Posterior vena cava (tissue), 2 donors: ENCODE measurements at places on chromosomes 5 and 9. TPM values are rescaled to one million over a fixed set of nuclear protein-coding genes. Genes with fewer than 3 reads are reported as not detected.

AK3 gene
- total RNA-seq, result 48.4 TPM

TRIM7 gene
- total RNA-seq, result 3.5 TPM

PCDHB12 gene
- total RNA-seq, result 3.6 TPM

MARCHF11 gene
- not detected for total RNA-seq

CCNI2 gene
- not detected for total RNA-seq

C9orf153 gene
- total RNA-seq, result 0.28 TPM

AGXT2 gene
- not detected for total RNA-seq

PCDHGB4 gene
- 4.8 TPM for total RNA-seq

MEGF10 gene
- total RNA-seq, result 0.29 TPM

PDCD1LG2 gene
- 4.2 TPM for total RNA-seq

DNA sequence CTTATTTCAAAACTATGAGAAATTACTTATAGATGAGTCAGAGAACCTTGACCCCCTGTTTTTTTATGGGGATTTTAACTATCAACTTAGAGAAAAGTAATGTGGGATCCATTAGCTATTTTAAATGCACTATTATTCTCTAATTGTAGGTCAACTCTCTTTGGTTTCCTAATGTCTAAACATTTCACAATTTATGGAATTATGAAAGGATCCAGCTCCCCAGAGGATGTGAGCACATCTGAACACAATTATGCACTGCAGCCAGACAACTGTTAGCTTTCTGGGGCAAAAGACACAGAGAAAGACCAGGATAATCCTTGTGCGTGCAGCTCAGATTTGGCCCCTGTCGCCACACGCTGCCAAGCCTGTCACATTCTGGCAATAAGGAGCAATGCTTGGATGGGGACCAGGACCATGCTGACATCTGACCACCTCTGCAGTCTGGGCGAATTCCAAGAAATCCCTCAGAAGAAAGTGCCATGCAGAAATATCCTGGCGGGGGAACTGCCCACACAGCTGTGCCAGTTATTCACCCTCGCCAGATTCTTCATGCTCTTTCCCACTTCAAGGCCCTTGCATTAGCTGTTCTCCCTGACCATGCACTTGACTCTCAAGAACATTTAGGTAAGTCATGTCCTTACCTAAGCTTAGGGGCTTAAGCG lies 22.2 kb upstream of the CMBL start:
- DNase-seq, result no peak

DNA sequence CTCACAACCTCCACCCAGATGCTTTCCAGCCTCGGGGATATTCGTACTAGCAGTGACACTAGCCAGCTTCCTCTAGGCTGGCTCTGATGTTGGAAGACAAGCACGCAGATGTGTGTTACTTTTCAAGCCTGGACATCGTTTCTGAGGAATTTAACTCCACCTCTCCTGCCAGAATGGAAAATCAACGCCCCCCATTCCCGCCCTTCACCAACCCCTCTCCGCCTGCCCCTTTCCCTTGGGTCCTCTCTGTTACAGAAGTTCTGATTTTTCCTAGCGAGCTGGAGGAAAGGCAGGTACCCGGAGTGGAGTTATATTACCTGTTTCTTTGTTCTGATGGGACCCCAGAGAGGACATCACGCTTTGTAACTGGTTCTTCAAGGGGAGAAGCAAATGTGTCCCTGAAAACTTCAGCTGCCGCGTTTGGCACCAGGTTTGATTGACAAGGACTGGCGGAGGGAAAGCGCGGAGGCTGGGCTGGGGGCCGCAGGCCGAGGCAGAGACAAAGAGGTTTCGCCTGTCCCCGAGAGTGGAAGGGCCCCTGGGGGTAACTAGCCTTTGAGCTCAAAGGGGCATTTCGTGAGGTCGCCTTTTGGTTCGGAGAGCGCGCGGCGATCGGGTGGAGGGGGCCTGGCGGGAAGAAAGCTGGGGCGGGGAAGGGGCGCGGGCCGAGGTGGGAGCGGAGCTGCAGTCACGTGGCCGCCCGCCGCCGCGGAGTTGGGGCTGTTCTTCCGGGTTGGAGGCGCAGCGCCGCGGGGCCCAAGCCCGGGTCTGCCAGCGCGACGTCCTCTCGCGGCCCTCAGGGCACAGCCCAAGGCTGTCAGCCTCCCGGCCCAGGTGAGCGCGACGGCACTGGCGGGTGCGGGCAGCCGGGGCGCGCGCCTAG lies at the start of gene NNT:
NNT (plus strand) TSS at position 720 of the 883 bp plus-strand sequence. CDS start 6,016 bp downstream, outside the sequence.
- DNase-seq, result peak; percentile 93

DNA sequence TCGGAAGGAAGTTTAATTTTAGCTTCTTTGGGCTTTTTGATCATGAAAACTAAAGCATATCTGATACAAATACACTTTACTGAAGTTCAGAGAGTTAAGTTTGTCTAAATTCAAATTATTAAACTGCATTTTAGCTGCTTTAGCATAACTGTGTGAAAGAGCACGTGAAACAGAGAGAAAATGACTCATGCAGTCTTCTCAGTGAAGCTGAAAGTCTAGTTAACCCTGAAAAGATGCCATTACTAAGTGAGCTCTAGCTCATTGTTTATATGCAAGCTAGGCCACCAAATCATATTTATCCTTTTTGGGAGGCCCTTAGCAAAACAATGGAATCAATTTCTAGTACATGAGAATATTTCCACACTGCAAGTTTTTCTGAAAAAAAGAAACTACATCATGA lies 27.6 kb downstream of the TPD52L3 start:
- no peak for DNase-seq

DNA sequence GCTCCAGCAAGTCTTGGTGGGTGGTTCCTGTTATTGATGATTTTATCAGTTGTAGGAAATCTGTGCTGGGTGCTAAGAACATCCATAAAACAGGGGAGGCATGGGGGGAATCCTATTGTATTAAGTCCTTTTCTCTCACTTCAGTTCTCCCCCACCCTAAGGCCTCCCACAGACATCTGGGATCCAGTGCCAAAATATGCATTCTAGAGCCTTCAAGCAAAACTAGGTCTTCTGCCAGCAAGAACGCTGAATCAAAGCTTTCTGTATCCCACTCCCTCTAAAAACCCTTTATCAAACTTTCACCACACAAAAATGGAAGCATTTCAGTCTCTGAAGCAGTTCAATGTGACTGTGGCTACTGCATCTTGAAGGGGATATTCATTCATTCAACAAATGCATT lies 281.9 kb downstream of the GAS1 start:
- no peak for DNase-seq

DNA sequence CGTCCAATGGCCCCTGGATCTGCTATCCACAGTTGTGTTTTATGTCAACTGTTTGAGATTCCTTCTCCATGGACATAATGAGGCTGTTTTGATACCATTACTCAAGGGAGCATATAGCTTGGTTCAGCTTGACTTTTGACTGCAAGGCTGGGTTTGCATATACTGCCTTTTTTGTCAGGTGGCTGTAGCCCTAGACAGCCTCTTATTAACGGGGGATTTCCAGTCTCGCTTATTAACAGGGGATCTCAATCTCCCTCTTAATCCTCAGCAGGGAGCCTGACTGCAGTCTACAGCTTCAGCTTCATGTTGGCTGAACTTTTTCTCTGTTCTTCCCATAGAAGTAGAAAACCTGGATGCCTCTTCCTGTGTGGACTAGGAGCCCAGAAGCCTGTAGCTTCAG lies 73.7 kb upstream of the TNC start:
- DNase-seq, result no peak

DNA sequence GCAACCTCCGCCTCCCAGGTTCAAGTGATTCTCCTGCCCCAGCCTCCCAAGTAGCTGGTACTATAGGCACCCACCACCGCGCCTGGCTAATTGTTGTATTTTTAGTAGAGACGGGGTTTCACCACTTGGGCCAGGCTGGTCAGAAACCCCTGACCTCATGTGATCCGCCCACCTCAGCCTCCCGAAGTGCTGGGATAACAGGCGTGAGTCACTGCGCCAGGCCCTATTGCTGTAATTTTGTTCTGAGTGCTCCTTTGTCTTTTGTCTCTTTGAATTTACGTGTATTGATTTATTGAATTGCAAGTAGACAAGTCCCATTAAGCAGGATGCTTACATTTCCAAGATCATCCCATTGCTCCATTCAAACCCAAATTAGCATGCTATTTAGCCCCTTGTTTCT lies 186.7 kb downstream of the MSX2 start:
- no peak for DNase-seq

GRCh38 chr9:116860509-116861120 lies 173.5 kb downstream of the TRIM32 start:
- peak; percentile 88 for DNase-seq

- DNase-seq, result peak; percentile 54
Observed at GRCh38 chr9:98104445-98104881, 14.6 kb downstream of the TRIM14 start.

GRCh38 chr5:116025866-116026265 lies 6.4 kb upstream of the ARL14EPL start:
- DNase-seq, result no peak

DNA sequence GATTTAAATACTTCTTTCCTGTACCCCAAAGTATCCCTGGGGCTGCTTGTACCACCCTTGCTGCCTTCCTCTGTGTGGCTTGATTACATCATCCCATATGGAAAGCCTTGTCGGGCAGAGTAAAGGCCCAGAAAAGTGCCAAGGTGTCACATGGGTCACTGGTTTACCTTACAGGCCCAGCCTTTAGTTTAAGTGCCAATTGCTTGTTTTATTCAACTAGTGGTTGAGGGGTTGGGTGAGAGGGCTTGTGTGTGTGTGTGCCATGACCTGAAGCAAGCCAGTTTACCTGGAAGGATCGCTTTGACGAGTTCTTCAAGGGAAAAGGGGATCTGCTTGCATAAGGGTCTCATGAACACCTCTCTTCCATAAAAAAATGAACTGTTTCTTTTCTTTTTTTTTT lies 7.8 kb upstream of the HSPA9 start:
- no peak for DNase-seq

DNA sequence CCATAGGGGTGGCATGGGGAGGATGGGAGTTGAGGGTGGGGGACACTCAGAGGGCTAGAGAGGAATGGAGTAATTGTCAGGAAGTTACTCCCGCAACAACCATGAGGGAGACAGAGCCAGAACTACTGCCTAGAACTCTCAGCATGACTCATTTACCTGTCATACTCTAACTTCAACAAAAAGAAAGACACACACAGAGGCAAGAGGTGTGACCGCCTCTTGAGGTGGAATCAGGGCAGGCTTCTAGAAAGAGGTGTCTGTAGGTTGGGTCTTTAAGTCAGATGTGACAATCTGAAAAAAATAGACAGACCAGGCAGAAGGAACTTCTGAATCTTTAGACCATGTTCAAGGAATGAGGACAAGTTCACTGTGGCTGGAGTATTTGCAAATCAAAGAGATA lies 73.4 kb downstream of the GABBR2 start:
- DNase-seq, result no peak

DNA sequence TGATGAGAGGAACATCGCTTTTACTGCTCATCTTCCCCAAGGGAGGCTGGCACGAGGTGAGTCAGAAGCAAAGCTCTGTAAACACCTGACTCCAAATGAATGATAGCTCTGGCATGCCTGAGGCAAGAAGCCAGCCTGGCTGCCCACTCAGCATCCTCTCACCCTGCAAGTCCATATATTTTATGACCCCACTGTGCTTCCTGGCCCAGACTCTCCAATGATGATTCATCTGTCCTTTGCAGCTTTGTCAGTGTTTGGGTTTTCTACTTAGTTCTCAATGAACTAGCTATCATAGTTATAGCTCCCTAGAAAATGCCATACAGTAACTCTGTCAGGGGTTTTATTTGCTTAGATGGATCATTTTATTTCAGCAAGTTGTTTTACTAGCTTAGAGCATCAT lies 52.1 kb upstream of the FSTL4 start:
- DNase-seq, result no peak

DNA sequence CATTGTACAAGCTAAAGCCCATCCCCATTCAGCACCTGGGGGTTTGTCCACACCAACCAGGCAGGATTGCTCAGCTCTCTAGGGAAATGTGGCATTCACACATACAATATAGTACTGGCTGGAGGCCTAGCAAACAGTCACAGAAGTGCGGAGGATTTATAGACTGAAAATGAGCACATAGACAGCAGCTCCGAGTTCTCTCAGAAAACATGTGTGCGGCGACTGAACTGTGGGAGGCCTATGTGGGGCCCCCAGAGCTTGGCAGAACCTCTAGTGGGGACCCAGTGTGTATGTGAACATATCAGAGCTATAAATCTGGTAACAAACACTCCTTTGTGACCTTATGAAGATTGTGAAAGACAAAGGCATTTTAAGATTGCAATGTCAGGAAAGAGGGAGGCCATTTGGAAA lies 431.1 kb downstream of the DTWD2 start:
- no peak for DNase-seq

- peak; percentile 92 for DNase-seq
Observed at GRCh38 chr9:130265431-130266235, at the start of gene HMCN2. Gene HMCN2 (plus strand): TSS chr9:130265760. CDS start chr9:130265879, 119 bp downstream.

- DNase-seq, result no peak
Observed at GRCh38 chr5:78903353-78903752, 81.8 kb downstream of the ARSB start.

- no peak for DNase-seq
Observed at GRCh38 chr5:76230711-76231285, 147.6 kb downstream of the SV2C start.

DNA sequence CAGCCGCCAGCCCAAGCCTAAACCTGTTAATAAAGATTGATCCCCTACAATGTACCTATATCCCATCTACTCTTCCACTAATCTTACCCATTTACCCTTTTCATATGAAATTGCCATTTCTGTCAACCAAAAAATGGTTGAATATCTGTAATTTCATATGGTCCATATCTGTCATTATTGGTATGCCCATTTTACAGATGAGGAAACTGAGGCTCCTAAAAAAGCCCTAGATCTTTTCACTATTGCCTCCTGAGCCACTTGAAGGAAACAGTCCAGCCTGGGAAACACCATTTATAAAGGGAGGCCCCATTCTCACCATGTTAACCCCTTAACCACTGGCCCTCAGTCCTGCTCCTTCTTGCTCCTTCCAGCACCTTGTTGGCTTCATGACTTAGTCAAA lies 41.2 kb upstream of the SNAPC3 start:
- no peak for DNase-seq

DNA sequence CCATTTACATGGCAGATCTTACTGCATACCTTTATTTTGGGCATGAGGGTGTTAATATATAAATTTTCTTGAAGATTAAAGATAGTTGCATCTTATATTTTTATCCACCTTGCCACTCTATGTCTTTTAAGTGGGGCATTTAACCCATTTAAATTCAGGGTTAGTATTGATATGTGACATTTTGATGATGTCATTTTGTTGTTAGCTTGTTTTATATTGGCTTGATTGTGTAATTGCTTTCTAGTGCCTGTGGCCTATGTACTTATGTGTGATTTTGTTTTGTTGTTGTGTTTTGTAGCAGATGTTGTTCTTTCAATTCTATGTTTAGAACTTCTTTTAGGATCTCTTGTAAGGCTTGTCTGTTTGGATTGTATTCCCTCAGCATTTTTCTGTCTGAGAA lies 939.9 kb upstream of the CDH9 start:
- no peak for DNase-seq

- no peak for DNase-seq
Observed at GRCh38 chr5:74639807-74640449, 600 bp downstream of the ENC1 start.

DNA sequence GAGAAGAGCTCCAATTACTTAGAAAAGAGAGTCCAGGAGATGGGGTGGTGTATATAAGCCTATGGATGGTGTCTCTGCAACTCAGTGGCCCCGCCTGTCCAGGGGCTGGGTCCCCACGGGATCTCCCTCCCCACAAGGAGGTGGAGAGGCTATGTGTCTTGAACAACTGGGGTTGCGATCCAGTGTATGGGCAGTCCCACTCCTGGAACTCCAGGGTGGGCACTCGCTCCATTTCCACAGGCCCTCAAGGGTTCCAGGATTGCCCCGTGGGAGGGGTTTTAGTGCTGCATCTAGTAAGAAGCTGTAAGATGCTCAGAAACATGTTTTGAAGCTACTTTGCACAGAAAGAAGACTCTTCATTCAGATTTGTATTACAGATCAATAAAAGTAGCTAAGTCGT lies 558 bp upstream of the SMAD5 start:
- DNase-seq, result no peak

- no peak for DNase-seq
Observed at GRCh38 chr9:113352411-113352810, 3.1 kb downstream of the BSPRY start.
